ENCODE measurements at places on chromosomes 13 and 19.
A peak's percentile ranks its signal among the peaks of the same experiment; 100 is the strongest.

DNA sequence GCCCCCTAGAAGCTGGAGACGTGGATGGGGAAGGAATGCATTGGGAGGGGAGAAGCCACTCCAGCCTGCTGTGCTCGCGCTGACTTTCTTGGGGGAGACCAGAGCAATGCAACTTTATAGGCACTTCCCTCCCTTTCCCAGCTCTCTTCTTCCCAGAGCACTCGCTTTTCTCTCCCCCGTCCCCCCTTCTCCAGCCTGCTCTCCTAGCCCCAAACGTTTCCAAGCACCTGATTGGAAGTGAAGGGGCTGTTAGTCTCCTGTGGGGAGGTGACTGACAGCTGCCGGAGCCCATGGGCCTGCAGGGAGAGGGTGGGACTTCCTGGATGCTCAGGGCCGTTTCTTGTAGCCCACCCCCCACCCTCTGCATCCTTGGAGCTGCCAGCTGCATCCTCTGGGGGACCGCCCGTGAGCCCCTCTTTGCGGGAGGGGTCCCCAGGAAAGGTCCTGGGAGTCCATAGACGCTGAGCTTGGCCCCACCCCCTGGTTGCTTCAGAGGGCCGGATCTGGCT, 2.5 kb downstream of the HDGFL2 start:
- no peak for DNase-seq

DNA sequence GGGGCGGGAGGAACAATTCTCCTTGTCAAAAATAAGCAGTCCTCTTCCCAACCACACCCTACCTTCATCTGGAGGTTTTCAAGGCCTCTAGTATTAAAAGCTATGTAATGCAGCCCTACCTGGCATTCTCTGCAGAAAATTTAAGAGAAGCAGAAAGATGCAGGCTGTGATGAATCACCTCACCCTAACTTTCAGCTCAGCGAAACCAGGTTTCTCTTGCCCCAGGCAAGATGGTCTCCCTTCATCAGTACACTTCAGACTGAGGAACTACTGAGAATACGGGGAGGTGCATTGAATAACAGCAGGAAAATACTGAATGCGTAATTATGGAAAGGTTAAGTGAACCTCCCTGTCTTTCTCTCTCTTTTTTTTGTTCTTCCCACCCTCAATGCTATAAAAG, 437.6 kb upstream of the KLF12 start:
- DNase-seq: no peak

DNA sequence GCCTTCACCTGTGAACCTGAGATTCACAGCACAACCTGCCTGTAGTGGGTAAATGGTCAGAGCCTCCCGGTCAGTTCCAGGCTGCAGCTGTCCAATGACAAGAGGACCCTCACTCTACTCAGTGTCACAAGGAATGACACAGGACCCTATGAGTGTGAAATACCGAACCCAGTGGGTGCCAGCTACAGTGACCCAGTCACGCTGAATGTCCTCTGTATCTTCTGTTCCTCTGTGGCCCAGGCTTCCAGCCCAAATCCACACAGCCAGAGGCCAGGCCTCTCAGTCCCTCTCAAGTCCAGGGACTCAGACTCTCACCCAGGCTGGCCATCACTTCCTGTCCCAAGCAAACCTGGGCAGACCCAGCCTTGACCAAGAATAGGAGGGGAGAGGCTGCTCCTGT, 10.8 kb downstream of the CEACAM3 start:
- DNase-seq: no peak

DNA sequence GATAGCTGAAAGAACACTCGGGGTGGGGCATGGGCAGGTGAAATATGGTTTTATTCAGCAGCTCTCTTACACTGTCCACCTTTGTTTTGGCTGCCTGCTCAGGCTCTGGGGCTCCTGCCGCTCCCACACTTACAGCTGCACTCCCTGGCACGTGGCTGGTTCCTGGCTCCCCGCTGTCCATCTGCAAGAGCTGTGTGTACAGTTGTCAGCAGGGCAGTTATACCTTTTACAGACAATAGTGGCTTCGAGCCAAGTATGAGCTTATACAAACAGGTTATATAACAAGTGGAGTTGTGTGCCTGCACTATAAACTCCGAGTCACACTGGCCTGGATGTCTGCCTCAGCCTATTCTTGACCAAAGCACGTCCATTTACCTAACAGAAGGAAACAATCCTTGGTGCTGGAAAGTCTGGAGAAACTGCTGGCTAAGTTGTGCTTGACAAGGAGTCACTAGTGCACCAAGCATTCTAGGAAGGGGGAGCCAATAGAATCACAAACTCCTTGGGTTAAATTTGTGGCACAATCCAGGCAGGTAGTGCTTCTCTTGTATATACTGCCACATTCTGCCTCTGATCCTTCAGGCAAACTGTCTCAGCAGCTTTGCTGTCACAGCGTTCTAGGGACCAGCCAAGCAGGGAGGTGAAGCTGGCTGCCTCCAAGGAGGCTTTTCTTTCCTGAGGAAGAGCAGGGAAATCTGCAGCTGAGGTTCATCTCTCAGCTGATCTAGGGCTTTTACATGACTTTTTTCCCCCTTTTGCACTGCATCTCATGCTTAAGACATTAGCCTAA, 68.2 kb downstream of the NHLRC3 start:
- no peak for DNase-seq

GRCh38 chr19:13699786-13700185, 64.5 kb upstream of the MRI1 start:
- no peak for DNase-seq

GRCh38 chr19:17027535-17027975, 945 bp upstream of the CPAMD8 start:
- no peak for DNase-seq

DNA sequence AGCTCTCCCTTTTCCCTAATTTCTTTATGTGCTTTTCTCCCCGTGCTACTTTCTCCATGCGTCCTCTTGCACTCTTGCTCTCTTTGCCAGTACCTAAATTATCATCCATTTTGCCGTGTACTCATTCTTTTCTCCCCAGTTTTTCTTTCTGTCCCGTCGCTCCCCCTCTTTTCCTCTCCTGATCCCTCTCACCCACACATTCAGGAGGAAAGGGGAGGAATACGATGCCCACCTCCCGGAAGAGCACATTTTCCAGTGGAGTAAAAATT, 821 bp downstream of the ZNF616 start:
- DNase-seq: no peak

DNA sequence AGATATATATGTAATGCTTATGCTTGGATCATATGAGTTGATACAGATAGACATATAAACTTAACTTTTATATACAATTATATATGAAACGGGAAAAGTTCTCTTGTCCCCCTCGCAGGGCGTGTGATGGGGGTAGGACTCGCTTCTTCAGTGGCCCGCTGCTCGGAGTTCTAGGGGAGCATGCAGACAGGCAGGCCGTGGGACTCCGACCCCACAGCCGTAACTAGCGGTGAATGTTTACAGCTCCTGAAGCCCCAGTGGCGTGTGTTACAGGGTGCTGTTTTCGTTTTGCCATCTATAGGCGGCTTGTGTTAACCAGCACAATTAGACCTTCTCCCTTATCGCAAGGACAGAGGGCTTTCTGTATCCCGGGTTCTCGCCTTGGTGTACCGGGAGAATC, 1899.8 kb downstream of the PCDH9 start:
- DNase-seq: no peak

DNA sequence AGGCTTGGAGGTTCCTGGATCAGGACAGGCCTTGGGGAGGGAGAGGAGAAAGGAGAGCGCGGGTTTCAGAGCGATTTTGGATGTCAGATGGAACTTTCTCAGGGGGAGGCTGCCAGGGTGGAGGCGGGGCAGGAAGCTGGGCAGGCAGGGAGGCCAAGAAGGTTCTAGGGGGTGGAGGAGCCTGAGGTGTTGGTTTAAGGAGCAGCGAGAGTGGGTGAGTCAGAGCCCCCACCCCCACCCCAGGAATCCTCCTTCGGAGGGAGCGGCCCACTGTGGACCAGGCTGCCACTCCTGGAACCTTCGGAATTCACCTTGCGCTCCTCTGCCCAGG, 15.9 kb upstream of the NOP53 start:
- DNase-seq: no peak

DNA sequence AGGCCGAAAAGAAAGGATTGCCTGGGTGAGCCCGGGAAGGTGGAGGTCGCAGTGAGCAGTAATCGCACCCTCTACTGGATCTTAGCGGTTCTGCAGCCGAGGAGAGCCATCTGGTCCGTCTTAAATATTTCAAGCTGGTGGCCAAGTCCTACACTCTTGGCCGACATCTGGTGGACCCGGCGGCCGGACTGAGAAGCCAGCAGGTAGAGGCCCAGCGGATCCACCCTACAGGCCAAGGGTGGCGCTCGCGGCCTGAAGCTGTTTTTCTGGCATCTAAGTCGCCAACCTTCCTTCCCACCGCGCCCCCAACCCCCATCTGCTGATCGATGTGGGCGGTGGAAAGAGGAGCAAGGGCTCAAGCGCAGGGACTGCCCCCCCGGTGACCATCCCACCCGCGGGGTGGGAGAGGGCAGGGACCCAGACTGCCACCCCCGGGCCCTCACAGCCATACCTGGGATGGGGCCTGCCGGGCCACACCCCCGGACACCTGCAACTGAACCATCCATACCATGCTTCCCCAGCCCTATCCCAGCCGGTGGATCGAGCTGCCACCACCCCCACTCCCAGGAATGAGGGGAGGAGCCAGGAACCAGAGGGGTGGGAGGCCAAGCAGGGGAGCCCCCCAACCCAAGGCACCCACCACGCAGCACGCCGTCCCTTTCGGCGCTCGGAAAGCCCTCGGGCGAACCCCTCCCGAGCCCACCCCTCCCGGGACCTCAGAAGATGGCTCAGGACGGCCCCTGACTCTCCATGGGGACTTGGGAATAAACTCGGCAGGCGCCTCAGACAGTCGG, 46.3 kb upstream of the ZNF730 start:
- no peak for DNase-seq

DNA sequence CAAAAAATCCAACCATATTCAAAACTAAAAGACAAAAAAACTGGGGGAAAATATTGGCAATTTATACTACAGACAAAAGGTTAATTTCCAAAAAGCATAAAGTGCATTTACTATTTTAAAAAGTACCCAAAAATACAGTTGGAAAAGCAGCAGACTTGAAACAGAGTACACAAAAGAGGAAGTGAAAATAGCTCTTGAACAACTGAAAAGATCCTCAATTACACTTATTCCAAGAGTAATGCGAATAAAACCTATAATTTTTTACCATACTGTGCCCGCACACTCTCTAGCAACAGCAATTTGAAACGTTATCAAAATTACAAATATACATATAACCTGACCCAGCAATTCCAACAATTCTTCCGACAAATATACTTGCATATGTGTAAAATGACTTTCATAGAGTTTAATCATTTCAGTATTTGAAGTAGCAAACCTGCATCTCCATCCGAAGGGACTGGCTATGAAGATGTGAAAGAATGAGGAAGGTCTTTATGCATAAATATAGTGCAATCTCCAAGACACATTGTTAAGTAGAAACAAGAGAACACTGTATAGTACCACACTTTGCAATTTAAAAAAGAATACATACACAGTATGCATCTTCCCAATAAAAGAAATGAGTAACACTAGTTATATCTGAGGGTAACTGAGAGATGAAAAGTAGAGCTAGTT, 25.4 kb downstream of the ALG5 start:
- DNase-seq: no peak

GRCh38 chr19:34096020-34096915, 76.0 kb upstream of the LSM14A start:
- DNase-seq: peak; percentile 53

DNA sequence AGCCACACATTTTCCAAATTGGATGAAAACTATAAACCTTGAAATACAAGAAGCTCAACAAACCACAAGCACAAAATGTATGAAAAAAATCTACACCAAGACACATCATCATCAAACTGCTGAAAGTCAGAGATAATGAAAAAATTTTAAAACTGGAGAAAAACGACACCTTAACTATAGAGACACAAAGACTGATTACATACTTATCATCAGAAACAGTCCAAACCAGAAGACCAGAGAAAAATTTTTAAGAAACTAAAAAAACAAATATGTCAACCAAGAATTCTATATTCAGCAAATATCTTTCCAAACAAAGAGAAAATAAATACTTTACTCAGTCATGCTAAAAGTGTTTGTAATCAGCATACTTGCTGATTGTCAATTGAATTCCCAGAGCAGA, 8.5 kb upstream of the ZNF823 start:
- DNase-seq: no peak

DNA sequence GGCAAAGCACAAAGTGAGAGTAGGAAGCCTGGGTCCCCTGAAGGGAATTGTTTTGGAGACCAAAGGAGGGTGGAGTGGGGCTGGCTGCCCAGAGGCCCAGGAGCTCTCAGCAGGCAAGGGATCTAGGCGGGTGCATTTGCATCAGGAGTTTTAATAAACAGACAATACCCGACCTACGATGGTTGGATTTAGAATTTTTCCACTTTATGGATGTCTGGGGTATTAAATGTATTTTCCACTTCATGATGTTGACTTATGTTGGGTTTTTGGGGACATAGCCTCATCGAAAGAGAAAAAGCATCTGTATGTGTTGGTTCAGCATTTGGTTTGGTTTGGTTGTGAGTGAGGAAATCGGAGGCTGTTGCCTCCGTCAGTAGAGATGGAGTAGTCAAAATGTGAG, 205.2 kb upstream of the MAB21L1 start:
- no peak for DNase-seq

DNA sequence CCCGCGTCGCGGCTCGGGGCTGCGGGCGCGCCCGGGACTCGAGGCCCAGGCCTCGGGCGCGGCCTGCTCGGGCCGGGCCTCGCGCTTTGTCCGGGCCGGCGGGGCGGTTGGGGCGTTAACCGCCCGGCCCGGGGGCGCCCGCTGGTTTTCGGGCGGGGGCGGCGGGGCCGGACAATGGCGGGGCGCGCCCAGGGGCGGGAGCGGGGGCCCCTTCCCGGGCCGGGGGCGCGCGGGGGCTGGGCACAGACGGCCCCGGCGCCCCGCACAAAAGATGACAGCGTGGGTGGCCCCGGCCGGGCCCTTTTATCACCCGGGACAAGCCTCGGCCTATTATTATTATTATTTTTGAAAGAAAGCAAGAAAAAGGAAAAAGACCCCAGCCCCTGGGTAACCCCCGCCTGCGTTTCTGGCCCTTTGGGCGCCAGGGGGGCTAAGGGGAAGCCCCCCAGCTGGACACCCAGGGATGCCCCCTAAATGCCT, 419 bp downstream of the KDM4B start:
- no peak for DNase-seq

DNA sequence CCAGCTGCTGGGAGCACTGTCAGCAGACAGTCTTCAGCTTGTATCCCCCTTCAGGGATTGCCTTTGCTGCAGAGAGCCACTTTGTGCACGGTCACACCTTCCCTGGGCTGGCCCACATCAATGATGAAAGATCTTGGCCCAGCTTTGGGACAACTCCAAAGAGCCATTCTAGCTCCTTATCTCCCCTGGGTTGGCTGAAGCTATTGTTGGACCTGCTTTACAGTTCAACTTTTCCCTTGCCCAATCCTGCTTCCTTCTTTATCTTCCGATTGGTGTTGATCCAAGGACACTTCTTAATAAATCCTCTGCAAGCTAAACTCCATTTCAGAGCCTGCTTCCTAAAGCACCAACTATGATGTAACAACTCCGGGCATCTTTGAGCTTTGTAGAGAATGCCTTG, 466.4 kb downstream of the KLF12 start:
- no peak for DNase-seq

DNA sequence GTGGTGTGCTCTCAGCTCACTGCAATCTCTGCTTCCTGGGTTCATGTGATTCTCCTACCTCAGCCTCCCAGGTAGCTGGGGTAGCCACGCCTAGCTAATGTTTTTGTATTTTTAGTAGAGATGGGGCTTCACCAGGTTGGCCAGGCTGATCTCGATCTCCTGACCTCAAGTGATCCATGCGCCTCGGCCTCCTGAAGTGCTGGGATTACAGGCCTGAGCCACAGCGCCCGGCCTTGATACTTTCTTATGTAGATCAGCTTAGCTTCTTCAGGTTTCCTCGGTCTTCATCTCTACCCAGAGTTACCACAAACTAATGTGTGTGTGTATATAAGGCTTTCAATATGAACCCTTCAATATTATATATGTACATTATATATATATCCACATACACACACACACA, 9.9 kb upstream of the CCDC61 start:
- no peak for DNase-seq
